ENCODE measurements at places on chromosomes 2 and 18. TPM values are rescaled to one million over a fixed set of nuclear protein-coding genes. Genes with fewer than 3 reads are reported as not detected.
A peak's percentile ranks its signal among the peaks of the same experiment; 100 is the strongest.

DNA sequence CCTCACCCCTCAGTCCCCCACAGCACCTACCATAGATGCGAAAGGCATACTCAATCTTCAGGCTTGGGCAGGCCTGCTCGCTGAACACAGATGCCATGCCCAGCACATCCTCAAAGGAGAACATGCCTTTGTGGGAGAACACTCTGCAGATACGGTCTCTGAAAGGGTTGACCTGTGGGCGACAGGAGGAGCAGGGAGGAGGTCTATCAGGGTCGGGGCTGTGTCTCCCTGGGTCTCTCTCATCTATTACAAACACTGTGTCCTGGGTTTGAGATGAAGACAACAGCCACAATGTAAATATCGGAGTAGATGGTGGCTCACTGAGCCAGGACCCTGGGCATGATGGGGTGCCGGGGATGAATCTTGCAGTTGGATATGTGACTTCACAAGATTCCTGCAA lies 46.0 kb downstream of the CIB4 start:
- peak; percentile 2 for DNase-seq

- DNase-seq = no peak
Measured at GRCh38 chr2:157185476-157186227, 71.9 kb upstream of the GALNT5 start.

DNA sequence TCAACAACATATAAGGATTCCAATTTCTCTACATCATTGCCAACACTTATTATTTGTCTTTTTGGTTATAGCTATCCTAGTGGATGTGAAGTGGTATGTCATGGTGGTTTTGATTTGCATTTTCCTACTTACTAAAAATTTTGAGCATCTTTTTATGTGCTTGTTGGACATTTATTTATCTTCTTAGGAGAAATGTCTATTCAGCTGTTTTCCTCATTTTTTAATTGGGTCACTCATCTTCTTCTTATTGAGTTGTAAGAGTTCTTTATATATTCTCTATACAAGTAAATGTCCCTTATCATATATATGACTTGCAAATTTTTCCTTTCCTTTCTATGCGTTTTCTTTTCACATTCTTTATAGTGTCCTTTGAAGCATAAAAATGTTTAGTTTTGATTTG lies 4.7 kb upstream of the CCL20 start:
- no peak for DNase-seq

GRCh38 chr2:12032975-12033374 lies 286.5 kb downstream of the LPIN1 start:
- no peak for DNase-seq

DNA sequence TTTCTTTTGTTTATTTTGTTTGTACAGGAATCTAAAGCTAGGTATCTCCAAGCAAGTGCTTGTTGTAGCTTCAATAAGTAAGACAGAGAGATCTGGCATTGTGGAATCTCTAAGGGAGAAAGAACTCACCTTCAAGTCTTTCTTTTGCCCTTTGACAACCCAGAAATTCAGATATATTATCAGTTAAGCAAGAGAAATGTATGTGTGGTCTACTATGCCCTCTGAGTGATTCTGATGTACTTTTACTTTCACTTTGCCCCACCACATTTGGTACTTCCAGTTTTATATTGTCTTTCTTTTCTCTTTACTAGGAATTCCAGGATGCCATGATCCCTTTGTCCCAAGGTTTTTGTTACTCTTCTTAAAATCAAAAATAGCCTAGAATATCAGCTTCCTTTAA lies 259.6 kb upstream of the PIK3C3 start:
- no peak for DNase-seq

DNA sequence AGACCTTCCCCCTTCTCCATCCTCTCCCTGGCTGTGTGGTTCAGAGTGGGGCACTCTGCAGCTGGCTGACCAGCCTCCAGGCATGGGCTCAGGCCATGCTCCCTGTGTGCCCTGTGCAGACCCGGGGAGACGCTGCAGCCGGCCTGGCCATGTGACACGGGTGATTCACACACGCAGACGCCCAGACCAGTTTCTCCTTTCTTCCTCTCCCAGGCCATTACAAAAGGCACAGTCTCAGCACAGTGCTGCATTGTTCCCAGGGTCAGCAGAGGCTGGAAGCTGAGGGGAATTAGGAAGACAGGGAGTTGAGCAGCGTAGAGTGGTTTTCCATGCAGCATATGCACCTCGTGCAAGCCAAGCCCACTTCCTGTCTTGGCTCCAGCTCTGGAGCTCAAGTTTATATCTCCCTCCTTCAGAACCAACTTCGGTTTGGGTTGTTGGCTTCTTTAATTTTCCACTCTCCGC lies 288.5 kb downstream of the TNS1 start:
- no peak for DNase-seq

- no peak for DNase-seq
Measured at GRCh38 chr2:857081-857480, 93.6 kb upstream of the SNTG2 start.

LIPT1 gene
- 4.3 TPM for total RNA-seq

Data from glutamatergic neuron (in vitro differentiated cells).